ENCODE measurements at places on chromosomes 5 and 9.

- no peak for DNase-seq
Measured at GRCh38 chr5:55918087-55919035, 67.2 kb downstream of the IL31RA start.

DNA sequence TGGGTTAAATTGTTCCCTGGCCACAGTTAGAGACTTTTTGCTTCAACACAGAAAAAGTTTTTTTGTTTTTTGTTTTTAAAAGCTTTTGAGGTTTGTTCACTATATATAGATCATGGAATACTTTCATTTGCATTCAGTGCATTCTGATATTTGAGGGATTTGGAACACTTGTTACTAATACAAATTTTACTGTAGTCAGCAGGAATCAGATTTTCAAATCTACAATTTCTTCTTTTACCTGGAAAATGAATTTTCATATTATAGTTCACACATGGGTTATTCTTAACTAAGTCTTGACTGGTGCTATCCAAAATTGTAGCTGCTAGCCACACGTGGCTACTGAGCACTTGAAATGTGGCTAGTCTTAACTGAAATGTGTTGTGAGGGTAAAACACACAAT is 142.0 kb downstream of the RMI1 start:
- no peak for DNase-seq

DNA sequence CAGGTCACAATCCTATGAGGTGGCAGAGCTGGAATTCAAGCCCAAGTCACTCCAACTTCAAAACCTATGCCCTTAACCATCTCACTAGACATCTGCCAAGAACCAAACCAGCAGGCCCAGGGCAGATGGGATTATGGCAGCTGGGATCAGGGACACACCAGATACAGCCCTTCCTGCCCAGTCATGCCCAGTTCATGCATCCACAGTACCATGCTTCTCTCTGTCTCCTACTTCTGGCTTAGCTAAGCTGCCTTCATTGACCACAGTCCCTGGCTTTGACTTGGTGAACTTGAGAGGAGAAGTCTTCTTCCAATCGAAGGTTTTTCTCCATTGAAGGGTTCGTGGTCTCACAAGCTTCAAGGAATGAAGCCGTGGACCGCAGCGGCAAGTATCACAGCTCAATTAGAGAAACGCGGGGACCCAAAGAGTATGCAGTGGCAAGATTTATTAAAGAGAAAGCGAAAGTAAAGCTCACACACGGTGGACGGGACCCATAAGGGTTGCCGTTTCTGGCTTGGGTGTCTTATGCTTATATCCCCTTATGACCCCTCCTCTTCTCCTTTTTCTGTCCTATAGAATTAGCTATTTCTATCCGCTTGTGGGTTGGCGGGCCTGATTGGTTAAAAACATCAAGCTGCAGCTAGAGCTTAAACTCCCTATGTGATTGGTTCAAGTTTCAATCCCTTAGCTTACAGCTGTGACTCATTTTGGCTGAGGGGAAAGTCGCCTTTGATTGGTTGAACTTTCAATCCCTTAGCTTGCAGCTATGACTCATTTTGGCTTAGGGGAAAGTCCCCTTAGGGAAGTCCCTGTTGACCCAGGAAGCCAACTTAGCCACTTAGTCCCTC is 101.2 kb downstream of the TRIM36 start:
- no peak for DNase-seq

GRCh38 chr5:36528588-36528987 is 77.8 kb upstream of the SLC1A3 start:
- no peak for DNase-seq

DNA sequence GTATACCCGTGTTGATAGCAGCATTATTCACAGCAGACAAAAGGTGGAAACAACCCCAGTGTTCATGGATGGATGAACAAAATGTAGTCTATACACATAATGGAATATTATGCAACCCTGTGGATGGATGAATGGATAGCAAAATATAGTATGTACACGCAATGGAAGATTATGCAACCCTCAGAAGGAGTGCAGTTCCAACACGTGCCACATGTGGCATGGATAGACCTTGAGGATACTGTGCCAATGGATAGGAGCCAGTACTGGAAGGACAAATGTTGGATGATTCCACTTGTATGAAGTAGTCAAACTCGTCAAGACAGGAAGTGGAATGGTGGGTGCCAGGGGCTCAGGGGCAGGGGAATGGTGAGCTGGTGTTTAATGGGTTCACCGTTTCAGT is 44.9 kb downstream of the PLEKHG4B start:
- DNase-seq, result no peak

GRCh38 chr5:14364576-14365472 is 216.8 kb upstream of the OTULINL start:
- DNase-seq, result no peak

DNA sequence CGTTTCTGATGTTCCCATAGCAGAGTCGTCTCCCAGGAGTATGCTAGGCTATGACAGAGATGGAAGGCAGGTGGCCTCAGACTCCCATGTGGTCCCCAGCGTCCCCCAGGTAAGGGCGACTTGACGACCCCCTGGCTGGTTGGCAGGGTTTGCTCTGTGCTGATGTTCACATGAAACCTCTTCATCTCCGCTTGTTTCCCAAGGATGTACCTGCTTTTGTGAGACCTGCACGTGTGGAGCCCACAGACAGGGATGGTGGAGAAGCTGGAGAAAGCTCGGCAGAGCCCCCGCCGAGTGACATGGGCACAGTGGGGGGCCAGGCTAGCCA is 108.3 kb downstream of the WNK2 start:
- no peak for DNase-seq

GRCh38 chr5:3564827-3565518 is 30.7 kb upstream of the IRX1 start:
- no peak for DNase-seq

GRCh38 chr5:179827680-179828079 is 7.0 kb downstream of the SQSTM1 start:
- DNase-seq, result no peak

DNA sequence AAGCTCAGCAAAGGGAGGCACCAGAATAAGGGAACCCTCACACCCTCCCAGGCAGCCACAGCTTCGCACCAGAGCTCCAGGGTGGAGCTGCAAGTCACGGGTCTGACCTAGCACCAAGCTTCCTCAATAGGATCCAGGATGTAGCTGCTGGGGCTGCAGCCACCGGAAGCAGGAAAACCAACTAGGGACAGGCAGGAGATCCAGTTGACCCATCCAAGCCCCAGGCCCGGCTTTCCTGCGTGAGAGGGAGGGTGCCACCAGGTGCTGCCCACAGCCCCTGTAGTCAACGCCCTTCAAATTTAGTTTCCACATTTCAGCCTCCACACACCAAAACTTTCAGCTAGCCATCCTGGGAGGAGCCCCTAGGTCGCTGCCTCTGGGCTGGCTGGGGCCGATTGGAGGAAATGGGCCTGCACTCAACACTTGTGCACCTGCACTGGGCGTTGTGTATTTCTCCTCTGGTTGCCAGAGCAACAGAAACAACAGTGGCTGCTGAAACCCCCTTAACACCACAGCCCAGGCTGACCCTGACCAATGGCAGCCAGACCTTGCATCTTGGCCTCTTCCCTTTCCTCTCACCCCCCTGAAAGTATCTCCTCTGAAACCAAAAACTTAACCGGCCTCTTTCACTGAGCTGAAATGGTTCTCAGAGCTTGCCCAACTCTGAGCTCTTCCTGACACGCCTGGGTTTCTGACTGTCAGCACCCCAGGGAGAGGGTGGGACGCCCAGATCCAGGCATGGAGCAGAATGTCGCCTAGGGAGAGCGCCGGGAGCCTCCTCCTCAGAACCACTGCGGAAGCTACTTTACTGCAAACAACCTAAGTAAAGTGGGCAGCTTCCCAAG is 226.5 kb upstream of the MAP3K1 start:
- no peak for DNase-seq

Measured in cortex of kidney (tissue), 1 donor.